ENCODE measurements at places on chromosomes 2 and 18.

DNA sequence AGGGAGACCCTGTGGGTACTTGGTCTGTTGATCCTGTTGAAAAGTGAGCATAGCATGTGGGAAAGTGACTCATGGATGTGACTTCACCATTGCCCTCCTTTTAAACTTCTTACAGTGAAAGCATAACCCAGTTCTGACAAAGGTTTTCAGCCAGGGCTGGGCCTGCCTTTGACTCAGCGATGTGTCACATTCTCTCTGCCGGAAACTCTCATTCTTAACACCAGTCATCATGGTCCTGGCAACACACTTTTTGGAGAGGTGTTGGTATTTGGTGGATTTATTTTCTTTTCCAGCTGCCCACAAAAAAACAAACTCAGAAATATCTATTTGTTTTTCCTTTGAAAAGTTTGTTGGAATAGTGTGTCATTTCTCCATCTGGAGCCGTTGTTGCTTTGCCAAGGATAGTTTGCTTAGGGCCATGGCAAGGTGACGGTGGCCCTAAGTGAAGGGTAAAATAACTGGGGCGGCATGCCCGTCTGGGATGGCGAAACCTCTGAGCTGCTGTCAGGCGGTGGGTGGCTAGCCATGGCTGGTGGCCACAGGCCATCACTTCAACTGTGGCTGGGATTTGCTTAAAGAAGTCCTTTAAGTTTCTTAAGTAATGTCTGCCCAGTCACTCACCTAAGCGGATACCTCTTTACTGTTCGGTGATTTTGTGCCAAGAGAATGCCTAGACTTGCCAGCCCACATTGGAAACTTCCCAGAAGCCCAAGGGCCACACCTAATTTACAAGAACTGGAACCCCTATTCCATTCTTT lies 123.3 kb downstream of the LTBP1 start:
- DNase-seq, result peak; percentile 100

DNA sequence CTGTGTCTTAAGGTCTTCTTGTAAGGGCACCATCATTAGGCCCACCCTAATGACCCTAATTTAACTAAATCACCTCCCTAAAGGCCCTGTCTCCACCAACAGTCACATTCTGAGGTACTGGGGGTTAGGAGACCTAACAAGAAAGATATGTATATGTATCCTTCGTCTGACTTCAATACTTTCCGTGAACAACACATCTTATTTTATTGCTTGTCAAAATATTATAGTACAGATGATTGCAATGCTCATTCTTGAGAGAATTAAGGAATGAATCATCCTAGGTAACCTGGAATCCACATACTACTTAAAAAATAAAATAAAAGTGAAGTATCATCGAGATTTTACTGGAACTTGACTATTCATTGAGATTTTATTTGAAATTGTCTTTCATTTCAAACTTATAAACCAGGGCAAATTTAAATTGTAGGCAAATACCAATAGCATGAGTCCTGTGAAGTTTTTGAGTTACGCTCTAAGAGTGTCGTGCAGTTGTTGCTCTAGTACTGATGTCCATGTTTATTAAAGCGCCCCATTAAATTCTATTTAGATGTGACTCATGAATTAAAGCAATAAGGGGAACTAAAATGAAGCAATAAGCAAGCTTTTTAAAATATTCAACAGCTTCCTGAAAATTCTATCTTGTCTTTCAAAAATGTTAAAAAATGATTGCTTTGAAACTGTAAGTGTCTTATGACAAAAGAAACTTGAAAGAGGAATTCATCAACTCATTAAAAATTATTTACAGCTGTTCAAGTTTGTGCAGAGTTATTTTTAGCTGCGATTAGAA lies 40.0 kb downstream of the CCDC102B start:
- peak; percentile 29 for DNase-seq

- DNase-seq, result no peak
Measured at GRCh38 chr2:11159574-11160170, 4.4 kb downstream of the SLC66A3 start.

DNA sequence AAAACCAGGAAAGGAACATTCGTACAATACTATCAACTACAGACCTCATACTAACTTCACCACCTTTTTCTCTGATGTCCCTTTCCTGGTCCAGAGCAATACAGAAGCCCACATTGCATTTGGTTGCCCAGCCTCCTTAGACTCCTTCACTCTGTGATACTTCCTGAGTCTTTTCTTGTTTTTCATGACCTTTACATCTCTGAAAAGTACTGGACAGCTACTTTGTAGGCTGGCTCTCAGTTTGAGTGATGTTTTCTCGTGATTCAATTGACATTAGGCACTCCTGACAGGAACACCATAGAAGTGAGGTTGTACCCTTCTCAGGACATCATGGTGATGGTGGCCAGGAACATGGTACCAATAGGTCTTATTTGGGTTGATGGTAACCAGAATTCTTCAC lies 185.9 kb upstream of the SLC39A10 start:
- DNase-seq, result no peak

DNA sequence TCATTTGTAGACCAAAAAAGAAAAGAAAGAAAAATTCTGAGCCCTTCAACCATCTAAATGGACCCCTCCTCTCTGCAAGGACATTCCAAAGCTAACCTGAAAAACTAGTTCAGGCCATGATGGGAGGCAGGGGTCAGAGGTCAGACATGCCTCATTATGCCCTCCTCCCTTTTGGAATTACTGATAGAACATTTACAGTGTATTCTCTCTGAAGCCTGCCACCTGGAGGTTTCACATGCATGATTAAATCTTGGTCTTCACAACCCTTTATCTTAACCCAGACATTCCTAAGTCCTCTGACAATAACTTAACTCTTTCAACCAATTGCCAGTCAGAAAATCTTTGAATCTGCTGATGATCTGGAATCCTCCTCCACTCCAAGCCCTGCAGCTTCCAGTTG lies 86.0 kb downstream of the SPP2 start:
- no peak for DNase-seq

DNA sequence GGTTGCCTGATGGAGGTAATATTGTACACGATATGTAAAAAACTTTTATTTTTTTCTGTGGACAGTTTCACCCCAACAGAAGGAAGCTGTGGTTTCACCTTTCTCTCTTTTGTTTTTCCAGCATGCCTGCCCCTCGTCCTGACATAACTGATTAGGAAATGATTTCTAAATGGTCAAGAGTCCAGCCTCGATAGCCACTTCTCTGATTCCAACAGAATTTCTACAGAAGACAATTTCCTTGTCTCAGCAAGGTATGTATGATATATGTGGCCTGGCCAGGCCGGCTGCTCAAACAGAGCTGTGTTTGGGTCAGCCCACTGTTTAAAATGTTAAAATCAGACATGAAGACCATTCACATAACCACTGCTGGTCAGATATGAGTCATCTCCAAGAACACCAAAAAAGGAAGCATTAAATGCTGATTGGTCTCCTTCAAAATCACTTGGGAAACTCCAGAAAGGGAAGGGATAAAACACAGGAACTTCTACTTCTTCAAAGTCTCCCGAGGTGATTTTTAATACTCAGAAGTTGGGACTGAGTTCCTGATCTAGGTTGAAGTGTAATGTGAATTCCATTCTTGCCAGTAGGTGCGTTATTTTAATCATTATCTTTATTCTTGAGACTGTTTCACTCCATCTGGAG lies 22.3 kb downstream of the ATP8B1 start:
- peak; percentile 50 for DNase-seq

DNA sequence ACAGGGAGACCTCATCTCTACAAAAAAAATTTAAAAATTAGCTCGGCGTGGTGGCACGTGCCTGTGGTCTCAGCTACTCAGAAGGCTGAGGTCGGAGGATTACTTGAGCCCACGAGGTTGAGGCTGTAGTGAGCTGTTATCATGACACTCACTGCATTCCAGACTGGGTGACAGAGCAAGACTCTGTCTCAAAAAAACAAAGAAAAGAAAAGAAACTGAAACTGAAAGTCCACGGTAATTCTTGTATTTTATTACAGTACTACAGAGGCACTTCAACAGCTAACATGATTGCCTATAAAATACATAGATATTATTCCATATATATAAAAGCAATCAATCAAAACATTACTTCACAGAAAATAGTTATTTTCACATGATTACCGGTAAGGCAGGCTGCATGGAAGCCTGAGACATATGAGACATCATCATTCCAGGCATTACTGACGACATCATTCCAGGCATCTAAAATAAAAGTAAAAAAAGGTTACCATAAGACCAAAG lies 23.1 kb downstream of the PRPF40A start:
- peak; percentile 87 for DNase-seq

DNA sequence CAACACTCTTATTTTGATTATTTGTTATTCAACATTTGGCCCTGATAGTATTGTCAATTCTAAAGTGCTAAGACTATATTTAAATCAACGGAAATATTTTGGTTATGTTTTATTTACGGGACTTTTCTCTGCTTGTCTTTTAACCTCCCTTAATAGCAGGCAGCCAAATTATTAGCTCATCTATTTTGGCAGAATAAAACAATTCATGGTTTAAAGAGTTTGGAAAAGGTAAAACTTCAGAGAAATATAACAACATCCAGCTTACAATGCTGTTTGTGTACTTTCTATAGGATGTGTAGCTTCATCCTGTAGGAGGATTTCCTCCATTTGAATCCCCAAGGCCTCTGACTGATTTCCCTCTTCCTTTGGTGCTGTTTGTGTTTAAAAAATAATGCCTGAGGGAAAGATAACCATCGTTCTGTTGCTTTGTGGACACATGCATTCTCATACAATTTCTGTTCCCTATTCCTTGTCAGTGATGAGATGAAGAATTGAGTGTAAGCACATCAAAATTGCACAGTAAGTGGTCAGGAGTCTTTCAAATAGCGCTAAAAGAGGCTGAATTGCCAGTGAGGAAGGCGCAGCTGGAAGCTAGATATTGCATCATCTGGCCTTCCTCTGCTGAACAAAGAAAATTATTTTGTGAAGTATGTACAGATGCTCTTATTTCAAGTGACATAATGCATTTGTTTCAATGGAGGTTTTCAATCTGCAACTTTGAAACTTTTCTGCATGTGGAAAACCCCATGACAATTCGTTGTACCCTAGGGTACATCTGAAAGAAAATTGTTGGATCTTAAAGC lies 80.3 kb downstream of the CD28 start:
- no peak for DNase-seq

GRCh38 chr18:76458522-76459311 lies 36.3 kb downstream of the ZNF516 start:
- no peak for DNase-seq

DNA sequence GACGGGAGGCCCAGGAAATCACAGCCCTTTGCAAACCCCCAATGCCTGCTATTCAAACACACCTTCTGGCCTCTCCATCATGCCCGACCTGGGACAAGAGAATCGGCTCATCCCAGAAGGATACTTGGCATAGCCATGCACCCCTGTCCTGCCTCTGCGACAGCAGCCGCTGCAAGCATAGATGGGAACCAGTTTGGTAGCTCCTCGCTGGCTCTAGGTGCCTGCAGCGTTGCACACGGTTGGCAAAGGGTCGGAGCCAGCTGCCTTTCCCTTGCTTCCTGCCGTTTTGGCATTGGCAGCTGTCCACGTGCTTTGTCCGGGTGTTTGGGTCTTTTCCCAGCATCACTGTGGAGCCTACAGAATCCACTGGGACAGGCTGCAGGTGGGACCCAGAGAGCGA lies 76.9 kb downstream of the TWIST2 start:
- no peak for DNase-seq

DNA sequence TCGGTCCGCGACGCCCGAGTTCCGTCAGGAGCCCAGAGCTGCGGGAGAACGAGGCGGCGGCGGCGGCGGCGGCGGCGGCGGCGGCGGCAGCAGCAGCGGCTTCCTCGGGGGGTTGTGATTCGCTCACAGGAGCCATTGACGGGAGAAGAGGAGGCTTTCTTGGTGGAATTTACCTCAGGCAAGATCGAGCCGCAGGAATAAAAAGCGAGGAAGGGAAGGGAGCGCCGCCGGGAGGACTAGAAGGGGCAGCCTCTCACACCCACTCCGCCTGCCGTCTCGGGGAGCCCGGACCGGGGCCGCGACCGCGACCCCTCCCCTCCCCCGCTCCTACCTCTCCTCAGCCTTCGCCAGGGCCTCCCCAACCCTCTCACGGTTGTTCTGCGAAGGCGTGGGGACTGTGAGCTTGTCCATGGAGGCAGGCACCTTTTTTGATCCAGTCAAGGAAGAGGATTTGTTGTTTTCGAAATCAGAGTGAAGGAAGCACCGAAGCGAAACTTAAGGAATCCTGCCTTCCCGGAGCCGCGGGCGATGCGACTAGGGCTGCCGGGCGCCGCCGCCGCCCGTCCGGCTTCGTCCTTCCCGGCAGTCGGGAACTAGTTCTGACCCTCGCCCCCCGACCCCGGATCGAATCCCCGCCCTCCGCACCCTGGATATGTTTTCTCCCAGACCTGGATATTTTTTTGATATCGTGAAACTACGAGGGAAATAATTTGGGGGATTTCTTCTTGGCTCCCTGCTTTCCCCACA lies 506 bp downstream of the BMPR2 start:
- DNase-seq, result no peak

DNA sequence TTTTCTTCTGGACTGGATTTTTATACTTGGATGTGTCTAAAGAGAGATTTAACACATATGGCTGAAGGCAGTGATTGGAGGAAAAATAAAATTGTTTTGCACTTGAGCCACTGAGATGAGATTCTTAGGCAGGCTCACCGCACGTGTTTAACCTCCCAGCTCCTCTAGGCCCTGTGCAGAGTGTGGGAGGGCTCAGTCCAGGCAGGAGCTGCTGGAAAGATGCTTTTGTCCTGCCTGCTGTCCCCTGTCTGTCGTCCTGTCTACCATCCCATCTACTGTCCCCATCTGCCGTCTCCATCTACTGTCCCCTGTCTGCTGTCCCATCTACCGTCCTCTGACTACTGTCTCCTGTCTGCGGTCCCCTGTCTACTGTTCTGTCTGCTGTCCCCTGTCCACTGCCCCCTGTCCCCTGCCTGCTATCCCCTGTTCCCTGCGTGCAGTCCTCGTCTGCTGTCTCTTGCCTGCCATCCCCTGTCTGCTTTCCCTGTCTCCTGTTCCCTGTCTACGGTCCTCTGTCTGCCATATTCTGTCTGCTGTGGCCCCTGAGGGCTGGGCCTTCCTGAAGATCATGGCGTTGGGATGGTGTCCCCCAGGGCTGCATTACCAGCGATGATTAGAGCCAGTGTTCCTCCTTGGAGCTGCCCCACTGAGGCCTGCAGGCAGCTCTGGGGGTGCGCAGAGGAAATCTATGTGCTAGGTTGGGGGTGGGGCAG lies 43.7 kb upstream of the HS6ST1 start:
- DNase-seq, result no peak

DNA sequence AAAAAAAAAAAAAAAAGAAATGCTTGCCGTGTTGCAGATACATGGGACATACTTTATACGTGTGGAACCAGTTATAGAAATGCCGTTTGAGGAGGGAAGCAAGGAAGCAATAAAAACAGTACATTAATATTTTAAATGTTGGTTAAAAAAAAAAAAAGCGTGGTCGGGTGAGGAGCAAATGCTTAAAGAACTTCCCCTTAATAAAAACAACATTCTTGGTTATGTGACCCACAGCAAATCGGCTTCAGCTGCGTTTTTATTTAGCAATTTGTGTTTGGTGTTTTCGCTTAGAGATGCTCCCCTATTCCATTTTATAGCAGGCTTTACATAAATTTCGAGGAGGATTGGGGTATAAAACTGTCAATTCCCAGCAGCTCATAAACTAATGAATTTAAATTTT lies 223.6 kb downstream of the LRRTM1 start:
- DNase-seq, result no peak
